ENCODE measurements at places on chromosomes 16 and 17.

- no peak for DNase-seq
These were observed at the start of gene MAPT for GRCh38 chr17:45894022-45894784. TSS of gene MAPT (plus strand) at chr17:45894554. CDS start at chr17:45962338, 67,784 bp downstream.

GRCh38 chr17:48155889-48156611 is 48.5 kb downstream of the SNX11 start:
- no peak for DNase-seq

GRCh38 chr17:77126519-77126918 is 14.2 kb upstream of the SEC14L1 start:
- DNase-seq, result no peak

GRCh38 chr16:47316442-47317015 is 144.3 kb downstream of the ITFG1 start:
- no peak for DNase-seq

DNA sequence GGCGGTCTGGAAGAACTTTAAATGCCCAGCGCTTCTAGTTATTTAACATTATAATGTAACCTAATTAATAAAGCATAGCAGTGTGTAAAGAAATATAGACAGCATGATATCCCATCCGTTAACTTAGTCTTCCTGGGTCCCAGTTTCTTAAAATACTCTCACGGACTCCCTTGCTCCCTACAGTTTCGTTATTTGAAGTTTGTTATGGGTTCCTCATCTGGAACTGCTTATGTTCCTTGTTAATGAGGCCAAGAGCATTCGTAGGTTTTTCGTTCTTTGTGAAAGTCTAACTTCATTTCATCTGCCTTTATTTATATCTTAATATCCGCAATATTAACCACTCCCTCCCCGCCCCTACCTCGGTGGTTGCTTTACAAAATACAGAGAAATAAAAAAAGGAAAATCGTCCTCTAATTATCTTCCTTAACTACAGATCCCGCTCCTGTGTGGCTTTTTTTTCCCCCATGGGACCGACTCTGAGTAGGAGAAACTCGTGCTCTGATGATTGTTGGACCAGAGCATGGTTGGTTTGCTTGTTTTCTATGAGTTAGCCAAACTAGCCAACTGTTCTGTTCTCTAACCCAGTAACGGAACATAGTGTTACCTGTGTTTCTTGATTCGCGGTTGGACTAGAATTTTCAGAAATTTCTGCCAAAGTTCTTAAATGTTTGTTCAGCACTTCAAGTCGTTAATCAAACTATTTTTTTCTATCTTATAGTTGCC is 863 bp downstream of the ADPRM start:
- DNase-seq, result no peak

- DNase-seq, result no peak
These were observed 21.0 kb upstream of the EVPL start for GRCh38 chr17:76048025-76048605.

- no peak for DNase-seq
These were observed 3.3 kb upstream of the SREBF1 start for GRCh38 chr17:17839791-17840707.

- no peak for DNase-seq
These were observed 54.1 kb downstream of the B9D1 start for GRCh38 chr17:19308398-19308797.

GRCh38 chr16:80123189-80123588 is 417.6 kb upstream of the DYNLRB2 start:
- no peak for DNase-seq

DNA sequence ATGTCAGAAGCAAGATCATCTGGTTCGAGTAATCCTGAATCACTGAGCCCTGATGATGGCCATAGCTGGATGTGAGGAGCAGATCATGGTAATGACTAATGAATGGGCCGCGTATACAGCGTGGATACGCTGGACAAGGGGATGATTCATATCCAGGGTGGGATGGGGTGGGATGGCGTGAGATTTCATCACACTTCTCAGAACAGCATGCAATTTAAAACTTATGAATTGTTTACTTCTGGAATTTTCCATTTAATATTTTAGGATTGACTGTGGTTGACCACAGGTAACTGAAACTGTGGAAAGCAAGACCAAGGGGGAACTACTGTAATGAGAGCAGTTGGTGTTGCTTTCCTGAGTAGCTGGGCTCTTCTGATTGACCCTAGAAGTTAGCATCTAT is 225.5 kb downstream of the STX8 start:
- DNase-seq, result no peak

DNA sequence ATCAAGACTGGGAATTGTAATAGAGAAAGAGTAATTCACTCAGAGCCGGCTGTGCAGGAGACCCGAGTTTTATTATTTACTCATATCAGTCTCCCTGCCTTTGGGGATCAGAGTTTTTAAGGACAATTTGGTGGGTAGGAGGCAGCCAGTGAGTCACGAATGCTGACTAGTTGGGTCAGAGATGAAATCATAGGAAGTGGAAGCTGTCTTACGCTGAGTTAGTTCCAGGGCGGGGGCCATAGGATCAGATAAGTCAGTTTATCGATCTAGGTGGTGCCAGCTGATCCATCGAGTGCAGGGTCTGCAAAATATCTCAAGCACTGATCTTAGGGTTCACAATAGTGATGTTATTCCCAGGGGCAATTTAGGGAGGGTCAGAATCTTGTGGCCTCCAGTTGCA is 20.2 kb upstream of the GUCY2D start:
- DNase-seq, result no peak

- no peak for DNase-seq
These were observed 223.2 kb downstream of the ZFHX3 start for GRCh38 chr16:72824761-72825160.

GRCh38 chr17:62868008-62868407 is 59.9 kb upstream of the MARCHF10 start:
- DNase-seq, result no peak

- DNase-seq, result no peak
These were observed 170.5 kb upstream of the CACNG3 start for GRCh38 chr16:24085666-24086065.

- no peak for DNase-seq
These were observed 4.7 kb upstream of the CDT1 start for GRCh38 chr16:88798772-88799455.

GRCh38 chr17:81898029-81898866 is 3.8 kb upstream of the NPB start:
- no peak for DNase-seq

DNA sequence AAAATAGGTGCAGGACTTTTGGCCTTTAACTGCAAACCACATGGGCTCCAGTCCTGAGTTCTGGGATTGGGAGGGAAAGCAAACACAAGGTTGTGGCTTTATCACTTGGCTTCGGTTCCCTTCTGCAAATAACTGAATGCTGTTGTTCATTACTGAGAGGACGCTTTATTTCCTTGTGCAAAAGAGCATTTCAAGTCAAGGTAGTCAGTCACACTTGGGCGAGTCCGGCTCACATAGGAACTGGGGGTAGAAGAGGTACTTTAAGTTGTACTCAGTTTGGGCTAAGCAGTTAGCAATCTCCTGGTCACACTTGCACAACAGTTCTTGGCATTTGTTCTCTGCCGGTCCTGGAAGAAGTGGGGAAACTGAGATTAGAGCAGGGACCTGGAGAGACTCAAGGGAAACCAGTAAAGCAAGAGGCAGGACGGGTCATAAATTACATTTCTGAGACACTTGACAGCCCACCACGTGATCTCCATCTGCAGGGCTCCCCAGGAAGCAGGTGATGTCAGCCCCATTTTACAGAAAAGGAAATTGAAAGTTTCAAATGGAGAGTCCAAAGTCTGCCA is 21.6 kb downstream of the PLA2G10 start:
- no peak for DNase-seq

- no peak for DNase-seq
These were observed 215.3 kb downstream of the C16orf78 start for GRCh38 chr16:49588729-49589384.
